ENCODE measurements at places on chromosomes 12 and 14. TPM values are rescaled to one million over a fixed set of nuclear protein-coding genes. Genes with fewer than 3 reads are reported as not detected.

GRCh38 chr14:55313480-55313879 lies 42.3 kb downstream of the FBXO34 start:
- no peak for DNase-seq
- H3K4me1 ChIP-seq, result no peaks in the 10 kb centered on the region
- H3K4me3 ChIP-seq, result no peak overlapping the region
- no peaks in the 10 kb centered on the region for H3K27me3 ChIP-seq

- H3K4me3 ChIP-seq, result no peak overlapping the region
- no peak for DNase-seq
Measured at GRCh38 chr12:32906399-32907165, 10.0 kb upstream of the PKP2 start.

DNA sequence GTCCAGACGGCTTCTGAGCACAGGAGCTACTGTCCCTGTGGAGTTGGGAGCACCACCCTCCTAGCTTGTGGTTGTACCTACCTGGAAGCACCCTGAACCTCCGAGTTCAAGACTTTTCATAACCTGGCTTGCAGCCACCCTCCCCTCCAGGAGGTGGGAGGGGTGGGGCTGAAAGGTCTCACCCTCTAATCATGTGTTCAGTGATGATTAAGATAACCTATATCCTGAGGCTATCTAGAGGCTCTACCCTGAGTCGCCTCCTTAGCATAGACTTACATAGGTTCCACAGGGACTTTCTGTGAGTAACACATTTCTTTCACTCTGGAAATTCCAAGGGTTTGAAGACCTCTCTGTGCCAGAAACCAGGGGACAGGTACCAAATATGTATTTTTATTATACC lies 146.5 kb downstream of the CFAP54 start:
- no peaks in the 10 kb centered on the region for H3K4me1 ChIP-seq
- H3K36me3 ChIP-seq, result no peaks in the 10 kb centered on the region
- H3K27ac ChIP-seq, result no peak overlapping the region
- peaks cover 23% of the 10 kb centered on the region for H3K27me3 ChIP-seq
- DNase-seq, result no peak

DNA sequence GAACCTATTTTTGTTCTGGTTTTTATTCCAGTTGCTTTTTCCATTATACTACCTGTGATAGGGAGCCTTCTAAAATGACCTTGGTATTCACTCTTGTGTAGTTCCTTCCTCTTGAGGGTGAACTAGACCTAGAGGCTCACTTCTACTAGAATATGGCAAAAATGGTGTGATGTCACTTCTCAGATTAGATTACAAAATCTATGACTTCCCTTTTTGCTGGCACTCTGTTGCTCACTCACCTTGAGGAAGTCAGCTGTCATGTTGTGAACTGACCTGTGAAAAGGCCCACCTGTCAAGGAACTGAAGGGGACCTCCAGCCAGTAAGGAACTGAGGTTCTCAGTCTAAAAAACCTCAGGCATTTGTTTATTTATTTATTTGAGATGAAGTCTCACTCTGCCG lies 5.7 kb downstream of the MIPOL1 start:
- no peaks in the 10 kb centered on the region for H3K27me3 ChIP-seq
- no peaks in the 10 kb centered on the region for H3K36me3 ChIP-seq
- no peak overlapping the region for H3K27ac ChIP-seq
- no peak for DNase-seq

DNA sequence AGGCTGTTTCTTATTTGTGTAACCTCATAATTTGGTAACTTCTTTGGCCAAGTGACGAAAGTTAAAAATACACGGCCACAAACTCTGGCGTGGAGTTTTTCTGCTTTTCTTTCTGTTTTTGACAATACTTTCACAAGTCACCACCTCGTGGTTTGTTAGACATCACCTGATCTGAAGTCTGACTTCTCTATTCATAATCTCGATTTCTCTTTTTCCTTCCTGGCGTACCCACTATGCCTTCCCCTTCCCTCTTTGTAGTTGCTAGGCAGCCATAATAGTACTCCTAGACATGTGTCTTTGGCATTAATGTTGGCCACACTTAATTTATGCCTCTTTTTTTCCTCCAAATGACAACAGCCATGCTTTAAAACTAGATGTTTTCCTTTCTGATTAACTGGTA lies 97.6 kb downstream of the POLR3B start:
- H3K4me1 ChIP-seq, result no peaks in the 10 kb centered on the region
- no peaks in the 10 kb centered on the region for H3K36me3 ChIP-seq
- DNase-seq, result no peak
- H3K27ac ChIP-seq, result no peak overlapping the region

DNA sequence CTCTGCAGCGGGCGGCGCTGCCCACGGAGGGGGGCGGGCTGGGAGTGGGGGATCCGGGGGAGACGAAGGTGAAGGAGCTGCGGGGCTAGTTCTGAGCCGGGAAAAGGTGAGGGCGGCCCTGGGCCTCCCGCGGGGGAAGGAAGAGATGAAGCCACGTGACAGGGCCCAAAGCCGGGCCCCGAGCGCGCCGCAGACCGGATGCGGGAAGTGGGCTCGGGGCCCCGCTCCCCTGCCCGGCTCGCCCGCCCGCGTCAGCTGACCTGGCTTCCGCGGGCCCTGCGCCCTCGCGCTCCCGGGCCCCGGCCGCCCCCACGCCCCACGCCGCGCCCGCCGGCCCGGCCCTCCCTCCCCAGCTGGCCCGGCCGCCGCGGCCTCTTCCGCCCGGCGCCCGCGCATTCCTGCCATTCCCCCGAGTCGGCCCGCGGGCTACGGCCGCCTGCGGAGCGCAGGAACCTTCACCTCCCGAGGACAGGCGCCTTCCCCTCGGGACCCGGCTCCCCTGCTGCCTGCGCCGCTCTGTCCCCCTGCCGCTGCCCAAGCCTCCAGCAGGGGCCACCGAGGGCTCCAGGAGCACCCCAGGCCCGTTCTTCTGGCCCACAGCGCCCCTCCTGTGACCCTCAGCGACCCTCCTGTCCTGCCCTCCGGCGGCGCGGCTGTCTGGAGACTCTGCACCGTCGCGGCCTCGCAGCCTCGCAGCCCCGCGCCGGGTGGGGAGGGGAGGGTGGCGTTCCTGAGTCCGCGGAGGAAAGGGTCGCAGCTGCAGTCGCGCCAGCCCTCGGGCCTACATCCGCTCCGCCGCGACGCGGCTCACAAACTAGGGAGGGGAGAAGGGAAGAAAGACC lies 20.4 kb downstream of the NINJ2 start:
- H3K4me3 ChIP-seq, result peak overlapping the region; percentile 55
- no peak for DNase-seq
- peak overlapping the region; percentile 61 for H3K27ac ChIP-seq
- no peaks in the 10 kb centered on the region for H3K36me3 ChIP-seq

GRCh38 chr12:42362647-42363260 lies 36.8 kb downstream of the PPHLN1 start:
- no peak for DNase-seq
- no peaks in the 10 kb centered on the region for H3K27me3 ChIP-seq
- H3K27ac ChIP-seq, result no peak overlapping the region
- no peak overlapping the region for H3K4me3 ChIP-seq

DNA sequence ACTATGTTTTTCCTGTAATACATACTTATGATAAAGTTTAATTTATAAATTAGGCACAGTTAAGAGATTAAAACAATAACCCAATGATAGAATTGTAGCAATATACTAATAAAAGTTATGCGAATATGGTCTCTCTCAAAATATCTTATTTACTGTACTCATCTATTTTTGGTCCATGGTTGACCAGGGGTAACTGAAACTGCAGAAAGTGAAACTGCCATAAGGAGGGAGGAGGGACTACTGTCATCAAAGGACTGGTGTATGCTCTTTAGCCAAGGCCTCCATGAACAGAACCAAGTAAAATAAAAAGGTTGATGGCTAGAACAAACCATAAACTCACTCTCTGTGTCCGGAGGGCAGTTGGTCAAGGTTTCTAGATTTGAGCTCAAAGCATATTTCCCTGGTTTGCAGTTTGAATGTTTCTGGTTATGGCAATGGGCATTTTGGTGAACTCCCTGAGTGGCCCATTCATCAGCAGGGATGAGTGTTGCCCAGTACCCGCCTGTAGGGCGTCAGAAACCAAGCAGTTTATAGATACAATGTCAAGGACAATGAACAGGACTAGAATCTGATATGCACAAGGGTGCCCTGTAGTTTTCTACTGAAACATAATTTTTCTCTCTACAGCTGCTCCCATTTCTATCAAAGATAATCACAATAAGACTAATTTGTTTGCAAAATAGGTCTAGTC lies 19.8 kb downstream of the LEMD3 start:
- no peak for DNase-seq
- H3K27ac ChIP-seq, result no peak overlapping the region
- no peaks in the 10 kb centered on the region for H3K4me1 ChIP-seq
- H3K36me3 ChIP-seq, result no peaks in the 10 kb centered on the region

DNA sequence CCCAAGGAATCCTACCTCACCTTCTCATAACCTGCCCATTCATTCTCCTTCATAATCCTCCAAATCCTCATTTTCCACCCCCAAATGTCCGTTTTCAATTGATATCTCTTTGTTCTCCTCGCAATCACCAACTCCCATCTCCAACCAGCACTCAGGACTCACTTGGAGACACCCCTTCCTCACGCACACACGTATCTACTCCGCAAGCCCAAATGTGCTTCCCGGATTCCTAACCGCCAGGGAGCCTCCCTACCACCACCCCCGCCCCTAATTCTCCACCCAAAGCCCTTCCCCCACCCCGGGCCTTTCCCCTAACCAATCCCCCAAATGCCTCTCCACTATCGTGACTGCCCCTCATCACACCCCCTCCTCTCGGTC lies 304 bp downstream of the KCTD10 start:
- H3K27me3 ChIP-seq, result no peaks in the 10 kb centered on the region
- H3K27ac ChIP-seq, result peak overlapping the region; percentile 94
- H3K4me1 ChIP-seq, result peaks cover 9% of the 10 kb centered on the region
- peak overlapping the region; percentile 97 for H3K4me3 ChIP-seq
- H3K36me3 ChIP-seq, result no peaks in the 10 kb centered on the region
- DNase-seq, result no peak

DNA sequence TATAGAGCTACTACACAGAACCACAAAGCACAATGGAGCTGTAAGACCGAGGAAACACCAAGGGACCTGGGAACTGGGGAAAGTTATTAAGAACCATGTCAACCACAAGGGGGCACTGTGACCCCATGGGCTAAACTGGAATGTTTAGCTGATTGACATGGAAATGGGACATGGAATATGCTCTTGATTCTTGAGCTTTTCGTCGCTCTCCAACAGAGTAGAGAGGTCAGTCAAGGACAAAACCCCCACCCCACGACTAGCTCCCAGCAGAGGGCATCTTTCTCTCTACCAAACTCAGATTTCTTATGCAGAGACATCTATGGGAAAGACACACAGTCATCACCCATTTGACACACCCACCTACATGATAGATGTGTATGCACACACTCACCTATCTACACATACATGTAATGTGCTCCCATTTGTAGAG lies 10.1 kb downstream of the NDRG2 start:
- peaks cover 18% of the 10 kb centered on the region for H3K27me3 ChIP-seq
- H3K4me1 ChIP-seq, result peaks cover 4% of the 10 kb centered on the region
- H3K36me3 ChIP-seq, result no peaks in the 10 kb centered on the region
- no peak overlapping the region for H3K27ac ChIP-seq
- peak; percentile 80 for DNase-seq
- no peak overlapping the region for H3K4me3 ChIP-seq

DNA sequence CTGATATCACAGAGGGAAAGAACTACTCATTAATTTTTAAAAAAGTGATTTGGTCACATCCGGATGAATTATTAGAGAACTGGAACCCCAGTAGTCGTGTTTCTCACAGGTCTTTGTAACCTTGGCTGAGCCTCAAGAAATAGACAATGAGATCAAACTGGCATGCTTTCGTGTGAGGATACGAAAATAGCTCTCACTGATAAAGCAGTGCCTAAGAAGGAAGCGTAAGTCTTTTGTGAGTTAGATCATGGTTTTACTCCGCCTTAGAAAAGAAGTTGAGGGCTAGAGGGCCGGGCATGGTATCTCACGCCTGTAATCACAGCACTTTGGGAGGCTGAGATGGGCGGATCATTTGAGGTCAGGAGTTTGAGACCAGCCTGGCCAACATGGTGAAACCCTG lies 33.8 kb upstream of the GALNT16 start:
- no peak overlapping the region for H3K4me3 ChIP-seq
- no peaks in the 10 kb centered on the region for H3K36me3 ChIP-seq
- no peak for DNase-seq
- H3K4me1 ChIP-seq, result no peaks in the 10 kb centered on the region
- H3K27ac ChIP-seq, result no peak overlapping the region

- no peaks in the 10 kb centered on the region for H3K27me3 ChIP-seq
- H3K4me3 ChIP-seq, result no peak overlapping the region
- H3K36me3 ChIP-seq, result no peaks in the 10 kb centered on the region
- peaks cover 19% of the 10 kb centered on the region for H3K4me1 ChIP-seq
- DNase-seq, result no peak
Measured at GRCh38 chr12:1469070-1469469, 125.3 kb downstream of the FBXL14 start.

The SPIC gene
- not detected for total RNA-seq

The KITLG gene
- total RNA-seq, result 570 TPM

The SLC17A8 gene
- total RNA-seq, result not detected

The FBLN5 gene
- 3.3 TPM for total RNA-seq

The SLC39A5 gene
- 0.66 TPM for total RNA-seq

The OTOGL gene
- total RNA-seq, result not detected

The VDR gene
- total RNA-seq, result 9.5 TPM

Measured in HCT116 (cell line).